ENCODE measurements at places on chromosomes 7 and 10. TPM values are rescaled to one million over a fixed set of nuclear protein-coding genes. Genes with fewer than 3 reads are reported as not detected.

DNA sequence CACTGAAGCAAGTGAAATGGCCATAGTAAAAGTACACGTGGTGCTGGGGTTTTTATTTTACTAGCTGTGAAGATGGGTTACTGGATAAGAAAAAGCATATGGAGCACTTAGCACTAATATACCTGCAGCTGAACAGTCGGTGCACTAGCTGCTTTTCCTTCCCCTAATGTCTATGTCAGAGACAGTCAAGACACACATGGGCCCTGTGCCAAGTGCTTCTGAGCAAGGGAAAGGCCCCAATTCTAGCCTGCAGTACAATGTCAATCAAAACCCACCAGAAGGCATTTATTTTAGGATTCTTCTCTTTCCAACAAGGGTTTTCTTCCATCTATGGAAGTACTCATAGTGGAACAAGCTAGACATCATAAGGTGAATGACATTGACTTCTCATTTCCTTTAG is 716.7 kb downstream of the CCSER2 start:
- H3K27me3 ChIP-seq: no peaks in the 10 kb centered on the region
- H3K27ac ChIP-seq: no peak overlapping the region
- no peaks in the 10 kb centered on the region for H3K36me3 ChIP-seq
- H3K4me3 ChIP-seq: no peak overlapping the region
- H3K4me1 ChIP-seq: no peaks in the 10 kb centered on the region
- no peak for DNase-seq

DNA sequence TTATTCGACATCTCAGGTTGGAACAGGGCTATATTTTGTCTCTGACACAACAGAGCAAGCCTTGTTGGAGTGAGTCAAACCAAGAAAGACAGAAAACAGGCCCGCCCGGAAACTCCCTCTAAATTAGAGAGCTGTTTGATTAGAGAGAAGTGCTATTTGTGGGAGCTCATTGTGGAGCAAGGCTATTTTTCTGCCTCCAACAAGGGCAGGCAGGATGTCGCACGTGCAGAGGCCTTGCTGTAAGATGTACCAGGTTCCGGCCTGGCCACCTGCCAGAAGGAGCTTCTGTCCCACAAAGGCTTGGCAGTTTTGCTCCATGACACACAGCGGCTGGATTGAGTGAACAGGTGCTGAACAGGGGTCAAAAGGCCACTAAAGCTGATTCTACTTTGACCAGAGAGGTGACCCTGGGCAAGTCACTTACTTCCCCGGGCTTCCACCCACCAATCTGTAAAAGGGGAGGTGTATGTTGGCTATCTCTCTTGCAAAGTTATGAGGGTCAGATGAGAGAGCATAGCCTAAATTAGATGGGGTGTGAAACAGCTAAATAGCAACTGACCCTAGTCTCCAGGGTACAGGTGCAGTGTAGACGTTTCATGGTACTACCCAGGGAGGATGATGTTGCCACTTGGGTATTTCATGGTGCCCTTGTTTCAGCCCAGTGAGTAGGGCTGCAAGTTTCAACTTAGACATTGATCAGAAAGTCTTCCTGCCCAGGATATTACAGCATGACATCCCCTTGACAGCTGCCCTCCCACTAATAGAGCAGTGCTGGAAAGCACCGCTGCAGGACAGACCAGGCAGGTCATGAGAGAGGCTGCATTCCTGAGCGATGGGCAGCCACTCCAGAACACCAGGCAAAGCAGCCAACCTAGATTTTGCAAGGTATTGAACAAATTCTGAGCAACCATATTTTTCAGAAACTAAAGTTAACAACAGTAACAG is 62.0 kb downstream of the VSTM4 start:
- H3K4me1 ChIP-seq: peaks cover 5% of the 10 kb centered on the region
- H3K36me3 ChIP-seq: peaks cover 15% of the 10 kb centered on the region
- no peaks in the 10 kb centered on the region for H3K27me3 ChIP-seq
- peak overlapping the region; percentile 65 for H3K27ac ChIP-seq
- DNase-seq: peak; percentile 37

- H3K27me3 ChIP-seq: no peaks in the 10 kb centered on the region
- no peaks in the 10 kb centered on the region for H3K4me1 ChIP-seq
- DNase-seq: no peak
- H3K36me3 ChIP-seq: no peaks in the 10 kb centered on the region
These were observed 165.9 kb downstream of the ABCA13 start for GRCh38 chr7:48337012-48337621.

- DNase-seq: no peak
- H3K36me3 ChIP-seq: no peaks in the 10 kb centered on the region
- H3K4me1 ChIP-seq: no peaks in the 10 kb centered on the region
These were observed 849.8 kb downstream of the NXPH1 start for GRCh38 chr7:9283246-9283645.

Gene OR6B1
- total RNA-seq: not detected

Gene CCL24
- total RNA-seq: not detected

Gene TMEM209
- 12.3 TPM for total RNA-seq

- no peaks in the 10 kb centered on the region for H3K36me3 ChIP-seq
- no peak for DNase-seq
- H3K4me3 ChIP-seq: no peak overlapping the region
These were observed 33.9 kb upstream of the GSAP start for GRCh38 chr7:77450054-77450453.

GRCh38 chr7:123871998-123872867 is 27.3 kb downstream of the HYAL4 start:
- H3K27ac ChIP-seq: no peak overlapping the region
- H3K36me3 ChIP-seq: no peaks in the 10 kb centered on the region
- peaks cover 13% of the 10 kb centered on the region for H3K4me1 ChIP-seq
- H3K27me3 ChIP-seq: no peaks in the 10 kb centered on the region

DNA sequence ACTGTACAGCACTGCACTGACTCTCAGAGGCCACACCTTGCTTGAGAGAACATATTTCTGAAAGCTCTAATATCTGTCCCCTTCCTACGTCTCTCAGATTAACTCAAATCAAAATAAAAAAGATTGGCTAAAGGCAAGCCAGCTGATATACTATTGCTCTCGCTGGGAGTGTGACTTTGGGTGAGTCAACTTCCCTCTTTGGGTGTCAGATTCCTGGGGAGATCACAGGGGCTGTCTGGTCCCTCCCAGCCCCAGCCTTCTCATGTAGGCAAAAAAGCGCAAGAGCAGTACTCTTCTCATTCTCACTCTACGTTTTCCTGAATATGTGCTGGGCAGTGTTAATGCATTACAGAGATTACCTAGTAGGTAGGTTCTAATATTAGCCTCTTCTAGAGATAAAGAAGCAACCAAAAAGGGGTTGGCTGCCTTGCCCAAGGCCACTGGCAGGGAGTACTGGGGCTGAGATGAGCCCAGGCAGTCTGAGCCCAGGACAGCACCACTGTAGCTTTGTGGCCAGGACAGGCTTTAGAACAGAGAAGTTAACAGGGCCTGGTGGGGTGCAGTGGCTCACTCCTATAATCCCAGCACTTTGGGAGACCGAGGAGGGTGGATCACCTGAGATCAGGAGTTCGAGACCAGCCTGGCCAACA is 9.1 kb upstream of the DENND2A start:
- peaks cover 27% of the 10 kb centered on the region for H3K4me1 ChIP-seq
- H3K36me3 ChIP-seq: no peaks in the 10 kb centered on the region
- no peak overlapping the region for H3K4me3 ChIP-seq
- no peak for DNase-seq

DNA sequence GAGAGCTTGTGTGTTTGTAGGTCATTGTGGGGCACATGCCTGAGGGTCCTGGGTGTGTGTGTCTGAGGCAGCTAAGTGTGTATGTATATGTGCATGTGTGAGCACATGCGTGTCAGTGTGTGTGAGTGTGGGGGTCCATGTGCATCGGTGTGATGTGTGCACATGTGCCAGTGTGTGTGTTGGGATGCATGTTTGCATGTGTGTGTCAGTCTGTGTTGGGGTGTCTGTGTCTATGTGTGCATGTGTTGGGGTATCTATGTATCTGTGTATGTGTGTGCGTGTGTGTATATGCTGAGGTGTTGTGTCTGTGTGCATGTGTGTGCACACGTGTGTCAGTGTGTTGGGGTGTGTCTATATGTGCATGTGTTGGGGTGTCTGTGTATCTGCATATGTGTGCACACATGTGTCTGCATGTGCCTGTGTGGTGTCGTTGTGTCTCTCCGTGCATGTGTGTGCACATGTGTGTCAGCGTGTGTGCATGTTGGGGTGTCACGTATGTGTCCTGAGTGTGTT is 33.3 kb downstream of the PWWP2B start:
- no peak for DNase-seq
- no peaks in the 10 kb centered on the region for H3K27me3 ChIP-seq
- no peaks in the 10 kb centered on the region for H3K36me3 ChIP-seq

Gene ITGB1
- 583 TPM for total RNA-seq

DNA sequence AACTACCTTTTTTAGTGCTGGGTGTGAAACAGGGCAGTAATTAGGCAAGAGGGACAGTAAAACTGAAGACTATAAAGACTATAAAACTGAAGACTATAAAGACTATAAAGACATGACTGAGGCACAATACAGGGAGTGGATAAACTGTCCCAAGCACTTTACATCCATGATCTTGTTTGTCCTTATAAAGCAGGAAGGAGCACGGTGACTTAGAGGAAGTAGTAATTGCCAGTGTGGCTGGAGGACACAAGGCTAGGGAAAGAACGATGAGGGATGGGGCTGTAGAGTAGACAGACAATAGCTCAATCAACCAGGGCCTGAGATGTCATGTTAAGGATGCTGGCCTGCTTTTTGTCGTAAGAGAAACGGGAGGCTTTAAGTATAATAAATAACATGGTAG is 26.0 kb downstream of the DNAJC12 start:
- H3K27ac ChIP-seq: no peak overlapping the region
- no peak for DNase-seq
- no peak overlapping the region for H3K4me3 ChIP-seq
- no peaks in the 10 kb centered on the region for H3K27me3 ChIP-seq

Gene PDE6C
- not detected for total RNA-seq

Gene UFSP1
- 1.5 TPM for total RNA-seq

Gene CRYGN
- total RNA-seq: not detected

Gene ANXA11
- total RNA-seq: 474 TPM

- no peaks in the 10 kb centered on the region for H3K27me3 ChIP-seq
- no peaks in the 10 kb centered on the region for H3K36me3 ChIP-seq
- no peak for DNase-seq
- no peak overlapping the region for H3K27ac ChIP-seq
- no peak overlapping the region for H3K4me3 ChIP-seq
- H3K4me1 ChIP-seq: no peaks in the 10 kb centered on the region
These were observed 329.2 kb downstream of the BBS9 start for GRCh38 chr7:33458581-33458980.

DNA sequence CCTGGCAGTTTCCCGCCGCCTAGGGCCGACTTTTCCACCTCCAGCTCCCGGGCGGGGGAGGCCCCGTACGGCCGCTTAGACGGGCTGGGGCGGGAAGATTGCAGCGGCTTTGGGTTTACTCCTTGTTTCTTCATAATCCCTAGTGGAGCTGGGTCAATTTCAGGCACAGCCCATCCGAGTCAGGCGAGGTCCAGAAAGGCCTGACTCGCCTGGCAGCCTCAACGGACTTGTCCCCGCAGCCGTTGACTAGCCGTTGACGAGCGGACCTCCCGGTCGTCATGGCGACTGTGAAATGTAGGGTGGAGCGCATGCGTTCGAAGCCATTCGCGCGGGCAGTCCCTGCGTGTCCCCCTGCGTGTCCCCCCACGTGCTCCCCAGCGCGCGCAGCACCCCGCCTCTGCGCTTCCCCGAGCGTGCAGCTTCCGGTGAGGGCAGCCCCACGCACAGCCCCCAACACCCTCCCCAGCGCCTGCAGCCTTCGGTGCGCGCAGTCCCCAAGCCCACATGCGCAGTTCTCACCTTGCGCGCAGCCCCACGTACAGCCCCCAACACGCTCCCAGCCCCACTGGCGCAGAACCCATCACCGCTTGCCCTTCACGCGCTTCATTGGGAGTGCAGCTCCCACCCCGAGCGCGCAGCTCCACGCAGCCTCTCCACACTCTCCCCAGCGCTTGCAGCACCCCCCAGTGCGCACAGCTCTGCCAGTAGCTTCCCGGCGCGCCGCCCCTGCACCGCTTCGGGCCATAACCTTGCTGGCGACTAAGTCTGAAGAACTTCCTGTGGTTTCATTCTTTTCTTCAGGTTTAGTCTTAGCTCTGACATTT is 67.8 kb downstream of the TBX20 start:
- no peaks in the 10 kb centered on the region for H3K36me3 ChIP-seq
- peak; percentile 43 for DNase-seq
- H3K4me3 ChIP-seq: peak overlapping the region; percentile 61
- peaks cover 5% of the 10 kb centered on the region for H3K4me1 ChIP-seq
- H3K27me3 ChIP-seq: peaks cover 10% of the 10 kb centered on the region
- H3K27ac ChIP-seq: peak overlapping the region; percentile 83

DNA sequence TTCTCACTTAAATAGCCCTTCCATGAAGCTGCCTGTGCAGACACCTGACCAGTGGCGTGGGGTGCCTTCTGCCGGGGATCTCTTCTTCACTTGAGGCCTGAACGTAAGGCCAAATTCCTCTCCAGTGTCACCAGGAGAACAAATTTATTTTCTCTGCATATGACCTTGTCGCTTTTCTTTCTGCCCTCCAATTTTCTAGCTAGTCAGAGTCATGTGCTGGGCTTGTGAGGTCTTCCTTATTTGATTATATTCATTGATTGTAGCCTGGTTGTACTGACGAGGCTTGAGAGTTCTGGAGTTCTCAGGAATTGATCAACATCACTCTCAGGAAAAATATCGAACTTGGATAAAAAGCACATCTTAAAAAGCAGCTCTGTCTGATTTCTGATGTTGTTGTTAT is 255.7 kb downstream of the BUB3 start:
- no peak overlapping the region for H3K4me3 ChIP-seq
- H3K27ac ChIP-seq: no peak overlapping the region
- no peak for DNase-seq
- no peaks in the 10 kb centered on the region for H3K36me3 ChIP-seq
- no peaks in the 10 kb centered on the region for H3K4me1 ChIP-seq

Gene LRIT1
- 0.10 TPM for total RNA-seq

Gene ABCB8
- 27.6 TPM for total RNA-seq

Gene C10orf105
- 0.16 TPM for total RNA-seq
